Stimulated activated CD8-positive, alpha-beta memory T cell treated with anti-CD3 and anti-CD28 coated beads, Interleukin-4, amount 100 ng/mL, for 1 hour (primary cell): ENCODE measurements at places on chromosomes 2 and 18.

- DNase-seq: no peak
Observed at GRCh38 chr2:223811757-223812156, 25.6 kb downstream of the AP1S3 start.

DNA sequence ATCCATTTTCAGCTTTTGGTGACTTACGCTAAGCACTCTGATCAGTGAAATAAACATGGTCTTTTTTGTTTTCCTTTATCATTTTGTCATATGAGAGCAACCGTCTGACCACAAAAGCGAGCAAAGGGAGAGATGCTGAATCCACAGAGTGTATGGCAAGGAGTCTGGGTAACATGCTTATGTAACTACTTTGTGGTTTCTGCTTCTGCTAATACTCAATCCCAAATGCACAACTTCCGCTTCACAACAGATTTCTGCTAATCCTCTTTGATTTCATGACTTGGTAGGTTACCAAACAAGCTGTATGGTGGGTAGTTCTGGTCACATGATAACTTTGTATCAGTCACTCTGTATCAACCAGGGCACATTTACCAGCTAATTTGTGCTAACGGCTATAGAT lies 908.4 kb upstream of the CRIM1 start:
- no peak for DNase-seq

- no peak for DNase-seq
Observed at GRCh38 chr2:178829981-178830380, 22.8 kb upstream of the TTN start.

DNA sequence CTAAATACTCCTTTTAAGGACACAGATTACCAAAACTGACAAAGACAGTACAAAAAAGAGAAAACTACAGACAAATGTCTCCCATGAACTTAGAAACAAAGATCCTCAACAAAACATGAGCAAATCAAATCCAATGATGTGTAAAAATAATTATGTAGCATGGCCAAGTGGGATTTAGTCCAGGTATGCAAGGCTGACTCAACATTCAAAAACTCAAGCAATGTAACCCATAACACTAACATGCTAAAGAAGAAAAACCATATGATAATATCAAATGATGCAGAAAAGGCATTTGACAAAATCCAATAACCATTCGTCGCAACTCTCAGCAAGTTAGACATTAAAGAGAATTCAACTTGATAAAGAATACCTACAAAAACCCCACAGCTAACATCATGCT lies 239.0 kb upstream of the KLHL29 start:
- DNase-seq: no peak

GRCh38 chr2:195252018-195252417 lies 405.0 kb upstream of the SLC39A10 start:
- no peak for DNase-seq

GRCh38 chr2:41903474-41904135 lies 144.2 kb upstream of the PKDCC start:
- no peak for DNase-seq

- no peak for DNase-seq
Observed at GRCh38 chr18:80253871-80254492, 6.7 kb upstream of the PARD6G start.

DNA sequence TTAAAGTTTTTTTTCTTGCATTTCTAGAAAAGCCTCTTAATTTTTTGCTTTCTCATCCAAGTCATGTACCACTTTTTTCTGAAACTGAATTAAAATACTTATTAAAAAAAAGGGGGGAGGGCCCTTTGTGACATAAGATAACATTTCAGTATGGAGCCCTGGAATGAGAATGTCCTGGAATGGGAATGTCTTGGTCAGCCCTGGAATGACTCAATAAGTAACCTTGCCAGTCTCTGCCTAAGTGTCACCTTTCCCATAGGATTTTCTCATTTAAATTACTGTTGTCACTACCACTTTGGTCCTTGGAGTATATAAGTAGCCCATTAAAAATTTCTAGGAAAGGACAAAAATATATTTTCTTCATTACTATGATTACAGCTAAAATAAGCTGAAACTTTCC lies 4.7 kb downstream of the UBXN2A start:
- no peak for DNase-seq

DNA sequence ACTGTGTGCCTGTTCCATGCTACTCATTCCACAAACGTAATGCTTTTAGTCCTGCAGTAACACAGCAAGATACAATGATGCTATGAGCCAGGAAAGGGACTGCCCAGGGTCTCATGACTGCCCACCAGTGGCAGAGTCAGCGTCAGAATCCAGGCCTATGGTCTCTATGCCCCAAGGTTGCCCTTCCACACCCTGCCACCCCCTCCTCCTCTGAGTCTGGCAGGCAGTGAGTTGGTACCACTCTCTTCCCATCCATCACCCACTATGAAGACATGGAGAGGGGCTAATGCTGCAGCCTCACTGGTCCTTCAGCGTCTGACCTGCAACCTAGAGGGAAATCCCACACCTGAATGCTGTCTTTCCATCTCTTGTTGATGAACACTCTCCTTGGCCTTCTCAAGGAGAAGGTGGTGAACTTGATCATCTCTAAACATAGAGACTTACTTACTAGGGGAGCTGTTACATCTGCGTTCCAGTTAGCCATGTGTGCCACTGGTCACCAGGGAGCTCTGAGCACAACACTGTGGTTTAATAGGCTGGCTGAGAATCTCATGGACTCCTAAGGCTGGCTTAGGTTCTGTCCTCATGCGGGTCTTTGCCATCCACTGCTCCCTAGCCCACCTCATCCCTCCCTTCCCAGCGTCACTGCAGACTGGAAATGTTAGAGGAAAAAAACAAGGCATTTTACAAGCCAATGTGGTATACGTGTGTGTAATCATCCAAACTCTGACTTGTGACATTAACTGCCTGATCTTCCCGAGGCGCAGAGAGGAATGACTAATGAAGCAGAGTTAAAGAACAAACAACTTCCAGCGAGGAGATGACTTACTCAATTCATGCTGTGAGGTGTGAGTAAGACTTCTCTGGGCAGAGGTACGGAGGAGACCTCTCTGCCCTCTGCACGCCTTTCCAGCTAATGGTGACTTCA lies 28.8 kb downstream of the STEAP3 start:
- no peak for DNase-seq

GRCh38 chr18:33440060-33441043 lies at the start of gene CCDC178:
CCDC178 (minus strand) TSS chr18:33440721; CDS start chr18:33412088, 28,633 bp downstream.
- no peak for DNase-seq

GRCh38 chr18:48835119-48835518 lies 115.6 kb downstream of the SMAD7 start:
- no peak for DNase-seq

GRCh38 chr2:15421753-15422152 lies 139.4 kb downstream of the NBAS start:
- no peak for DNase-seq

DNA sequence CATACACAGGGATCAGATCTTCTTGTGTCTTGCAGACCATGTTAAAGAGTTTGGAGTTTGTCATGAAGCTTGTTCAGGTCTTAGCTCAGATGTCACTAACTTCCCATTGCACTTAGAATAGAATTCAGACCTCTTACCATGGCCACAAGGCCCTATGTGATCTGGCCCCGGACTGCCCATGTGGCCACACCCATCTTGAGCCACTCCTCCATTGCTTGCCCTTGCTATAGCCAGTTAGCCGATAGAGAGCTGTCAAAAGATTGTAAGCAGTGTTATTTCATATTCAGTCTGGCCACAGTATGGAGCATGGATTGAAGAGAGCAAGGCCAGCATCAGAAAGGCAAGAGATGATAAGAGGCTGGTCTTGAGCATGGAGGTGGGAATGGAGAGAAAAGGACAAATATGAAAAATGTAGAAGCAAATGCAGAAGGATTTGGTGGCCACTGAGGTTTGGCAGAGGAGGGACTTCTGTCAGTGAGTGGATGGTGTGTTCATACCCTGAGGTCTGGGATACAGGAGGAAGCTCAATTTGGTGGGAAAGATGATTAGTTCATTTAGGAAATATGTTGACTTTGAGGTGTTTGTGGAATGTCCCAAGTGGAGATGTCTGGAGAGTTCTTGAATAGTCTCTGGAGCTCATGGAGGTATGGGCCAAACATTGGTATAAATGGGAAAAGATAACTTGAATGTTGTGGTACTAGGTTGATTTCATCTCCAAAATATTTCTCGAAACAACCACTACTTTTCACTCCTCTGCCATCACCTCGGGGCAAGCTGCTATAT lies 10.6 kb downstream of the DGUOK start:
- DNase-seq: no peak

DNA sequence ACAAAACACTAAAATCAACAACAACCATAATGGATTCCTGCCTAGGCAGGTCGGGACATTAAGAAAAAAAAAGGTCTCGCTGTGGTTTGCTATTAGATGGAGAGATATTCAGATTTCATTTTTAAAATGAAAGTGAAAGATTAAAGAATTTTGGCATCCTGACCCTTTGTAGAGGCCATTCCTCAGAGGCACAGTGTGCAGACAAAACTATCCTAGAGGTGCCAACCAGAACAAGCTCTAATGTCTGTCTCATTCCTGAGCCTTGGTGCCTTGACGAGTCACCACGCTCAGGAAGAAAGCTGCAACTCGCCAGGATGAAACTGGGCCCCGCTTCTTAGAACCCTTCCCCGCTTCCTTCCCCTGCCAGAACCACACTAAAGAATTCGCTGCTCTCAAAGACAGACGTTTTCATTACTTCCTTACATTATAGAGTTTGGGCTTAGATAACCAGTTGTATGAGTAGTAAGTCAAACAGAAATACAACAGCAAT lies 156.0 kb downstream of the TGIF1 start:
- no peak for DNase-seq

- DNase-seq: no peak
Observed at GRCh38 chr18:76989647-76990190, 142.9 kb downstream of the MBP start.

DNA sequence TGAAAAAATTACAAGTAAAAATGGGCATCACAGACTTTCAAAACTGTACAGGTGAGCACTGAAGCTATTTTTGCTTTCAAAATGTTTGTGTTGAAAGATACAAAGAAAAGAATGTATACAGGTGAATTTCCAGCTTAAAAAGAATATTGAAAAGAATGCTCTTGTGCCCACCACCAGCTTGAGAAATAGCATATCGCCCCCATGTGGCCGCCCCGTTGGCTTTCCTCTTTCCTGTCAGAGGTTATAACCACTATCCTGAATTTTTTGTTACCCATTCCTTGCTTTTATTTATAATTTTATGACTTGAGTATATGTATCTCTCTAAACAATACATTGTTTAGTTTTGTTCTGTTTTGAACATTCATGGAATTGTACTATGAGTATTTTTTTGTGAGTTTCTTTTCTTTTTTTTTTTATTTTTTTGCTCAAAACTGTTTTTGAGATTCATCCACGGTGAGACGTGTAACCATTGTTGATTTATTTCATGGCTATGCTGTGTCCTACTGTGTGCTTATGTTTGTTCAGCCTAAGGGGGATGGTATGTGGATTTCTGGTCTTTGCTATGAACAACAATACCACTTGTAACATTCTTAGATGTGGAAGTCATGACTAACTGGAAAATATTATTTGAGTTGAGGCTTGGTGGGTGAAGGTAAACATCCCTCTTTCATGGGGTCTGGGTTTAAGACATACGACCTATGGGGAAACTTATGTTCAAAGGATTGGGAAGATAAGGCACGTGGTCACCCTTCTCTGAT lies 11.6 kb downstream of the TRPM8 start:
- DNase-seq: no peak

DNA sequence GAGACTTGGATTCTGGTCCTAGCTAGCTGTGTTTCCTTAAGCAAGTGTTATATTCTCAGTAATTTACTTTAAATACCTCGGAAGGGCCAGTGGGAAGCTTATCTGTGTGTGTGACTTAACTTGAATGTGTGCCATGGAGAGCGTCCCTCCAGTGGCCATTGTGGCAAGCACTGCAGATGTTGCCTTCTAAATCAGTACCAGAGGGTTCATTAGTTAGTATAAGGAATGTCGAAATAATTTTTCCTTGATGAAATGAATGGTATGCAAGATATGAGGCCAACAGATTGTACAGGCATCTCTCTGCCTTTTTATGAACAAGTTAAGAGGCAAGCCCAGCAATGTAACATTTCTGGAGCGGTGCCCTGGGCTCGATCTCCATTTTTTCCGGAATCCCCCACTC lies 52.0 kb downstream of the FBXO36 start:
- no peak for DNase-seq

DNA sequence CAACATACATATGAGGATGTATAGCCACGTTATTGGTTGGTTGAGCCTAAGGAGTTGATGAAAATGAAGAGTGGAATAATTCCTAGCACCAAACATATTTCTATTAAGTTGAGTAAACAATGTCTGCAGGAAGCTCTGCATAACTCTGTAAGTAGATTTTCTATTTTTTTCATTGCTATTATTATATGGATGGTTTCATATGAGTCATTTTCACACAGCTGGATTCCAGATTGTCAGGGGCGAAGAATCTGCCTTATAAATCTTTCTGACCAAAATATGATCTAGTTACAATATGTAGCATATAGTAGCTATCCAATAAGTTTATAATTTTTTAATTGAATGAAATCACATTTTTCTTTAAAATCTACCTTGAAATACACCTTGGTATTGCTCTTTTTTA lies 468.0 kb upstream of the PKDCC start:
- DNase-seq: no peak

DNA sequence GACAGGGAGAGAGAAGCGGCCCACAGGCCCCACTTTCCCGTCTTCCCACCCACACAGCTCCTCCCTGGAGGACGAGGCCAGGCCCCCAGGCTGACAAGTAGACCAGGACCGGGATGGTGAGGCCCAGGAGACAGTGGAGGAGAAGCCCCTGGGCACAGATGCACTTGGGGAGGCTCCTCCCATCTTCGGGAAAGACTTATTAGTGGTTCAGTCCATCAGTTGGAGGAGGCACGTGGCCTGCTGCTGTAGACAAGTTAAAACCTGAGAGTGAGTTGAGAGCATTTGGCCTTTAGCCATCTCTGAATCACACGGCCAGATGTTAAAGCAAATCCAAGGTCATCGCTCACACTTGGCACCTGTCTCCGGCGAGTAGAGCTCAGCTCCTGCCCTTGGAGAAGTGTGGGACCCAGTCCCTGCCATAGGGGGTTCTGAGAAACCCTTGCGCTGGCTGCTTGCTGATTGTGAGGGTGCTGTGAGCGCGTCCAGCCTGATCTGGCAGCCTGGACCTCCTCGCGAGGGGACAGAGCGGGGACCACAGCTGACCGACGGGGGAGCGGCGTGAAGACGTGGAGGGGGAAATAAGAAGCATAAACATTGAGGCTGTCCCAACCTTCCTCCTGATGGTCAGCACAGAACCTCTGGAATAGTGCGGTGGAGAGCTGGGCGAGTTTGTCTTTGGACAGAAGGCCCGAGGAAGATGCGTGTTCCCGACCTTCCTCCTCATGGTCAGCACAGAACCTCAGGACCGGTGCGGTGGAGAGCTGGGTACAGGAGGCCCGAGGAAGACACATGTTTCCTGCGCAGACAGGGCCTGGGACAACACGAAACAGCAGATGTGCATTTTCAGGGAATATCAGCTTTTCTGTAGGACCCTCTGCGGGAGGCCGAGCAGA lies 24.7 kb upstream of the ALLC start:
- no peak for DNase-seq

GRCh38 chr2:70663411-70663810 lies 104.6 kb downstream of the ADD2 start:
- DNase-seq: no peak
